Activated CD4-positive, alpha-beta T cell treated with anti-CD3 and anti-CD28 coated beads for 24 hours (primary cell): ENCODE measurements at places on chromosomes 16 and 17.

GRCh38 chr17:80738987-80739730 lies 194.5 kb downstream of the RPTOR start:
- DNase-seq = no peak

- no peak for DNase-seq
These were observed 296.0 kb downstream of the CEP112 start for GRCh38 chr17:65895969-65896368.

GRCh38 chr17:78868391-78868790 lies 27.8 kb upstream of the USP36 start:
- DNase-seq = no peak

GRCh38 chr17:65434251-65434650 lies 127.2 kb downstream of the AXIN2 start:
- DNase-seq = no peak

- DNase-seq = no peak
These were observed 94.3 kb downstream of the TBC1D16 start for GRCh38 chr17:79941088-79942010.

GRCh38 chr16:10581507-10581906 lies 1.1 kb upstream of the EMP2 start:
- no peak for DNase-seq

GRCh38 chr17:6505425-6506142 lies 50.8 kb downstream of the PITPNM3 start:
- no peak for DNase-seq

DNA sequence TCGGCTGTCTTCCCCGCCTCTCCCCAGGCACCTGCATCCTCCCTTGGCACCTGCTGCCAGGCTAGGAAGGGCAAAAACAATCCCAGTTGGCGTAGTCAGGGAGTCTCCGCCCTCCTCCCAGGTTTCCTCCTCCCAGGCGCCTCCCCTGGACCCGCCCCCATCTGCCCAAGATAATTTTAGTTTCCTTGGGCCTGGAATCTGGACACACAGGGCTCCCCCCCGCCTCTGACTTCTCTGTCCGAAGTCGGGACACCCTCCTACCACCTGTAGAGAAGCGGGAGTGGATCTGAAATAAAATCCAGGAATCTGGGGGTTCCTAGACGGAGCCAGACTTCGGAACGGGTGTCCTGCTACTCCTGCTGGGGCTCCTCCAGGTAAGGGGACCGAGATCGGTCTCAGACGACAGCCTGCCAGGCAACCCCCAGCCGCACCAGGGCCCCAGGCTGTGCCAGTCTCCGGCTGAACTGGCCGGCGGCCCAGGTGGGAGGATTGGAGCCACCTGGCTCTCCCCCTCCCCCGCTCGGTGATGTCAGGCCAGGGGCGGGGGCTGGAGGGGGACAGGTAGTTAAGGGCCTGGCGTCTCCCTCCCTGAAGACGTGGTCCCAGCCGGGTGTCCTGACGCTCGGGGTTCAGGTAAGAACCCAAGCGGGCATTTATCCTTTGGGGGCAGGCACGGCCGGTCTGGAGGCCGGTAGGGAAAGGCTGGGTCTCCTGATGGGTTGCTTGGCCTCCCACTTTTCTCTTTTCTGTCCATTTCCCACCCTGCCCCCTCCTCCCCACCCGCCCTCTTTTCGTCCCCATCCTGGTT lies at the start of gene GRB7:
GRB7 (plus strand) TSS at position 179 of the 808 bp plus-strand sequence. CDS start 4,364 bp downstream, outside the sequence.
- no peak for DNase-seq

- no peak for DNase-seq
These were observed 417.2 kb upstream of the XYLT1 start for GRCh38 chr16:17887963-17888362.

- DNase-seq = no peak
These were observed 17.4 kb downstream of the SYT17 start for GRCh38 chr16:19185510-19185851.

DNA sequence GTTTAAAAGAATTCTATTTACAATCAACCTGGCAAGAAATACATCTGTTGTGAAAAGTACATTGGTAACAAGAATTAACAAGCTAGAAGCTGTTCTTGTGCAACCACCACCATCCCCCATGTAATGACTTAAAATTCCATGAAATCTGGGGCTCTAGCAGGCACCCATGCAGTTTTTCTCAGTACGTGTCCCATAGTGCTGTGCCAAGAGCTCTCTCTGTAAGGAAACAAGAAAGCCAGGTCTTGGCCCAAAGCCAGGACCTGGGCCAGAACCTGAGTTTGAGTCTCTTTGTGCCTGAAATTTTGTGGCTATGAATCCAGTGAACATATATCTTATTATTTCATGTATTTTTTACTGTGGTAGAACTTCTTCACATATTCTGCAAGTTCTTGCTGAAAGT lies 46.6 kb downstream of the NUP93 start:
- no peak for DNase-seq

GRCh38 chr17:19897903-19898302 lies 30.2 kb upstream of the ULK2 start:
- no peak for DNase-seq

DNA sequence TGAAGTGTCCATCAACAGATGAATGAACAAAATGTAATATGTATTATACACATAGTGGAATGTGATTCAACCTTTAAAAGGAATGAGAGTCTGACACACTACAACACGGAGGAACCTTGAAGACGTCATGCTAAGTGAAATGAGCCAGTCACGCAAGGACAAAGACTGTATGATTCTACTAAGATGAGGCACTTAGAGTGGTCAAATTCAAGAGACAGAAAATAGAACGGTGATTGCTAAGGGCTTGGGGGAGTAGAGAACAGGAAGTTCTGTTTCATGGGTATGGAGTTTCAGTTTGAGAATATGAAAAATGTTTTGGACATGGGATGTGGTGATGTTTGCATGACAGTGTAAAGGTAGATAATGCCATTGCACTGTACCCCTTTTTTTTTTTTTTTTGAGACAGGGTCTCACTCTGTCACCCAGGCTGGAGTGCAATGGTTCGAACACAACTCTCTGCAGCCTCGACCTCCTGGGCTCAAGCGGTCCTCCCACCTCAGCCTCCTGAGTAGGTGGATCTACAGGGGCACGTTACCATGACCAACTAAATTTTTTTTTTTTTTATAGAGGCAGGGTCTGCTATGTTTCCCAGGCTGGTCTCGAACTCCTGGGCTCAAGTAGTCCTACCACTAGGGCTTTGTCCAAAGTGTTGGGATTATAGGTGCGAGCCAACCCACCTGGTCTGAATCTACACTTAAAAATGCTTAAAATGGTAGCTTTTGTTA lies 2.9 kb upstream of the CCDC102A start:
- DNase-seq = no peak

- no peak for DNase-seq
These were observed 5.1 kb downstream of the INPP5K start for GRCh38 chr17:1511290-1511689.

- DNase-seq = no peak
These were observed 138.6 kb upstream of the WSCD1 start for GRCh38 chr17:5931616-5932015.

- no peak for DNase-seq
These were observed 6.5 kb upstream of the CCL13 start for GRCh38 chr17:34349751-34350150.

DNA sequence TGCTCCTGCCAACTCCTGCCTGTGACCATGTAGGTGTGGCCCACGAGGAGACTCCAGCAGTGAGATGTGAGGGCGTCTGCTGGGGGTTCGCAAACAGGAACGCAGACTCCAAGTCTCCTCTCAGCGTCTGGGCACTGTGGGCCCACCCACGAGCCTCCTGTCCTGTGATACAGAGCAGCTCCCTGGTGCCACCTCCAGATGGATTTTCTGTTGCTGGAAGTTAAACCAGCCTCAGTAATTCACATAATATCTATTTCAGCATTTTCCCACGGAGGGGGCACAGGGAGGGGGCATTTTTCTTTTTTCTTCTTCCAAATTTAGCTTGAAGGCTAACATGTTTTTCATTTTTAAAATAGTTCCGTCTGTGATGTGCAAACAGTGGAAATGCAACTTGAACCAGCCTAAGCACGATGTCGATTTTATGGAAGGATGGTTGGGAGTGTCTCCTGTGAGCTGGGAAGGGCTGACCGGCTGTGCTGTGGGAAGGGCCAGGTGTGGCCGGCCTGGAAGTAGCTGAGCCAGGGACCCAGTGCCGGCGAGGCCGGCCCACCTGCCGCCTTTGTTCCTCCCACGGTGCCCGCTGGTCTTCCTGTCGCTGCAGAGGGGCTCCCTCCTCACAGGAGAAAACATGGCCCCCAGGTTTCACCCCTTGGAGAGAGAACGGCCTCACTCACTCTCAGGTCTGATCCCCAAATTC lies 3.9 kb upstream of the RAB40B start:
- no peak for DNase-seq

- no peak for DNase-seq
These were observed 143.2 kb downstream of the IRX5 start for GRCh38 chr16:55073830-55074229.

- DNase-seq = no peak
These were observed 8.1 kb downstream of the PHKB start for GRCh38 chr16:47469227-47469626.

GRCh38 chr16:80006241-80007215 lies 406.0 kb upstream of the MAF start:
- DNase-seq = no peak

GRCh38 chr17:73929860-73930430 lies 273.5 kb upstream of the RPL38 start:
- DNase-seq = no peak

- DNase-seq = no peak
These were observed 487.2 kb downstream of the XYLT1 start for GRCh38 chr16:16983582-16983981.

DNA sequence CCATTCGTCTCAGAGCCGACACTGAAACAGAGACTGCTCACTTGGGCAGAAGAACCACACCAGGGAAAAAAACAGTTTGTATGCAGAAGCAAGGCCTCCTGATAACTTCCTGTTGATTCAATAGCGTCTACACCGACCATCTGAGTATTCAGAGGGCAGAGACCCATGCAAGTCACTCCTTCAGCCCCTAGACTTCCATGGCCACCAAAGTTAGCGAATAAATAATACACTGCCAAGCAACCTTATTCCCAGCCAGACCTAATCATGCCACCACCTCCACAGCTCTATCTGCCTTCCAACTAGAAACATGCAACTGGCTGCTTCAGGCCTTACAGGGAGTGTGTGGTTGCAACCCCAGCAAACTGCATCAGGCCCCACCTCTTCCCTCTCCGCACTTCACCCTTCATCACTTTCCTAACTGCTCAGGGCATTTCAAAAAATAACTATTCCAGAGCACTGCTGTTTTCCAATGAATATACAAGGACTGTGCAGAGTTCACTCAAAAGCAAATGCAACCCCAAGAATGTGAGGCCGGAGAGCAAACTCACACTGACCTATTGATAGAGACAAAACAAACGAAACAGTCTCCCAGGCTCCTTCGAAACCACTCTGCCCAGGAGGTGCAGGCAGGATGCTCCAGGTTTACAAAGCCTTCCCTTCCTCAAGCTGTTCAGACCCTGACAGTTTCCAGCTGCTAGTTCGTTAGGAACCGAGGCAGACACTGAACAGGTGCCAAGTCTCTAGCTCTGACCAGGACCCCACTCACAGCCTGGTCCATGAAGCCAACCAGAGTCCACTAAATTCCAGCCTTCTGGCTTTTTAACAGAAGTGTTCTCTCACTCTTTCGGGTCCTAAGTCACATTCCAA lies 3.6 kb downstream of the USP7 start:
- DNase-seq = no peak

- DNase-seq = no peak
These were observed 75.5 kb downstream of the RPA1 start for GRCh38 chr17:1905190-1905913.

DNA sequence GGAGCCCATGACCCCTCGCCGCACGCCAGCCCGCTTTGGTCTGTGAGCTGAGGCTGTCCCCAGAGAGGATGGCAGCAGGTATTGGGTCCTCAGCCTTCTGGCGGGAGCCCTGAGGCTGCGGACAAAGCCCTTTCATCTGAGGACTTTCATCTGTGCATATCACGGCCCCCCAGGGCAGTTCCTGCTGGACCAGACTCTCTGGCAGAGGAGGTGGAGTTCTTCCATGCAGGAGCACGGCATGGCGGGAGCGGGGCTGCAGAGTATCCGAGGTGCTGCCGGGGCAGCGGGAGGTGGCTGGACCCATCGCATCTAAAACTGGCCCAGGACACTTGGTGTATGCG lies 18.8 kb downstream of the DHX38 start:
- DNase-seq = no peak

- DNase-seq = no peak
These were observed 32.0 kb downstream of the GTF3C1 start for GRCh38 chr16:27517664-27518063.

GRCh38 chr17:49621420-49621819 lies 45.7 kb downstream of the NXPH3 start:
- DNase-seq = no peak

GRCh38 chr16:11066261-11066870 lies 122.0 kb downstream of the CLEC16A start:
- DNase-seq = no peak

- peak; percentile 28 for DNase-seq
These were observed 13.2 kb downstream of the COPZ2 start for GRCh38 chr17:48024149-48025039.
